Activated CD8-positive, alpha-beta memory T cell treated with anti-CD3 and anti-CD28 coated beads for 1 hour (primary cell): ENCODE measurements at places on chromosomes 3 and 15.

DNA sequence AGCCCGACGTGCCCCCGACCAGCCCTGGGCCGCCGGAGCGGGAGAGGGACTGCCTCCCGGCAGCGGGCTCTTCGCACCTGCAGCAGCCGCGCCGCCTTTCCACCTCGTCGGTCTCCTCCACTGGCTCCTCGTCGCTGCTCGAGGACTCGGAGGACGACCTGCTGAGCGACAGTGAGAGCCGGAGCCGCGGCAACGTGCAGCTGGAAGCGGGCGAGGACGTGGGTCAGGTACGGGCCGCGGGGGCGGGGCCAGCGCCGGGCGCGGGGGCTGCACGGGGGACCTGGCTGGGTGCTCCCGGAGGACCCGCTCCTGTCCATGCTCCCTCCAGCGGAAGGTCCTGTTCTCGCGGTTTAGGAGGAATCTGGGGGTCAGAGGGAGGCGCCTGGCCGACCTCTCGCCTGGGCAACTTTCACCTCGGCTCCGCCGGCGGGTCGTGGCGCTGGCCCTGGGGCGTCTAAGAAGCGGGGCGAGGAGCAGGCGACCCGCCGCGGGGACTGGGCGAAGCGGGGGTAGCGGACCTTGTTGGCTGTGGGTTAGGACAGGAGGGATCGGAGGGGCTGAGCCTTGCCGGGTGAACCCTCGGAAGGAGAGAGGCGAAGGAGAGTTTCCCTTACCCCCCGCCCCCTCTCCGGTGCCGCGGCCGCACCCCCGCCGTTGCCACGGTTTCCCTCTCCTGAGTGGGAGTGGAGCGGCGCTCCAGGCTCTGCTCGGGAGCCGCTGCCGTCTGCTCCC, 682 bp downstream of the ITPKA start:
- DNase-seq: no peak

DNA sequence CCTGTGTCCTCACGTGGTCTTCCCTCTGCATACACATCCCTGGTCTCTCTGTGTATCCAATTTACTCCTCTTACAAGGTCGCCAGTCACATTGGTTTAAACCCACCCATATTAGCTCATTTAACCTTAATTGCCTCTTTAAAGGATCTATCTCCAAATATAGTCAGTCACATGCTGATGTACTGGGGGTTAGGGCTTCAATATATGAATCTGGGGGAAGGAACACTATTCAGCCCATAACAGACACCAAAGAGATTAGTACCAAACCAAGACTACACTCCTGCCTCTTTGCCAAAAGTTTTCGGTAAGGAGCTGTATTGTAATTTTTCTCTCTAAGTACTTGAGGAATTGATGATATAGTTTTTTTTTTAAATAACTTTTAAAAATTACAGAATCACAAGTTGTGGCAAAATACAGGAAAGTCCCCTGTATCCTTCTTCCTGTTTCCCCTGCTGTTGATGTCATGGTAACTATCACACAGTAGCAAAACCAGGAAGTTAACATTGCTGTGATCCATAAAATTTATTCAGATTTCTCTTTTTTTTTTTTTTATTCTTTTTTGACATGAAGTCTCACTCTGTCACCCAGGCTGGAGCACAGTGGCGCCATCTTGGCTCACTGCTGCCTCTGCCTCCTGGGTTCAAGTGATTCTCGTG, 67.8 kb downstream of the SLCO3A1 start:
- DNase-seq: no peak

DNA sequence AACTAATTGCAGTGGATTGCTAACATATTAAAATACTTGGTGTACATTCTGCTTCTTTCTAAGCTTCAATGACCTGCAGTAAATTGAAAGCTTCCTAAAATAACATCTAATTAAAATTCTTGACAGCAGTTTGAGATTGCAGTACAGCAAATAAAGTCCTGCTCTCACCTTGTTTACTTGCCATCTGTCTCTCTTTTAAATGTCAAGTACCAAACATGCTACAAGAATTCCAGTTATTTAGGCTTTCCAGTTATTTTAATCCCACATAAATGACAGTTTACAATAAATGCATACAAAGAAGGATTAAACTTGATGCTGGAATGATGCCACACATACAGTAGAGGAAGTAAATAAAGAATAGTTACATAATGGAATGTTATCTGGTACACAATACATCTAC, 33.2 kb downstream of the CBLB start:
- no peak for DNase-seq

GRCh38 chr3:188082450-188082849, 71.5 kb upstream of the LPP start:
- no peak for DNase-seq

GRCh38 chr3:65484964-65485363, 553.8 kb downstream of the MAGI1 start:
- DNase-seq: no peak

- DNase-seq: no peak
Observed at GRCh38 chr3:189739378-189739777, 108.2 kb downstream of the TP63 start.

- DNase-seq: no peak
Observed at GRCh38 chr3:197015790-197016736, 13.6 kb downstream of the MELTF start.

DNA sequence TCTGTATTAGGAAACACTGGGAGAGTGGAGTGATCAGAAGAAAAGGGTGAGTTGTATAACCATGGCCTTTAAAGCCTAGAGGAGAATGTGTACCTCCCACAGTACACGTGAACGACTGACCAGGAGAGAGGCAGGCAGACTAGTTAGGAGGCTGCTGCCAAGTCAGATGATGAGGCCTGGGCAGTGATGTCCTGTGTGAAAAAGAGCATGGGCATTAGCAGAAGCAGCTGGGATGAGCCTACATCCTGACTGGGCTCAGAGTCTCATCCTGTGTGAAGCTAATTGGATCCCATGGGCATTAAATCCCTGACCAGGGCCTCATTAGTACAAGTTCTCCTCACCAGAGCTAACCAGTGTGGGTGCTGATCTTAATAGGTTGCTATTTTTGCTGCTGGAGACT, 89.1 kb upstream of the SLC2A2 start:
- DNase-seq: no peak

- no peak for DNase-seq
Observed at GRCh38 chr15:56660943-56661342, 72.4 kb downstream of the ZNF280D start.

- no peak for DNase-seq
Observed at GRCh38 chr3:99872923-99873254, 55.2 kb downstream of the CMSS1 start.

GRCh38 chr3:46926039-46926438, 48.5 kb downstream of the PTH1R start:
- DNase-seq: no peak

DNA sequence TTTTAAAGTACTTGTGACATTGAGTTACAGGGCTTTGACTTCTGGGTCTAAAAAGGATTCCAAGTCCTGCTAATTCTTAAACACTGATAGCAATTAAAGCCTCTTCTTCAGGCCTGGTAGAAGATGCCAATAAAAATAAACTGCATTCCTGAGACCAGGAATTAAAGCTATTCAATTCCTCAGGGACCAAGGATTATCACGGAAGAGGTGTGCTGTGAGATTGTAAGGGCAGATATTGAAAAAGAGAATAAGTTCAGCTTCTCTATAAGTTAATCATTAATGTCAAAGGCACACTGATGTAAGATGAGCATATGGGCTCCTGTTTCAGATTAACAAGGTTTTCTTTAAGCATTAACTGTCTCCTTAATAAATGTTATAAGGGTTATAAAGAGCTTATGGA, 611.3 kb downstream of the SI start:
- DNase-seq: no peak

- DNase-seq: no peak
Observed at GRCh38 chr3:36433511-36433910, 53.2 kb downstream of the STAC start.

GRCh38 chr3:184596886-184597575, 35.4 kb downstream of the EPHB3 start:
- DNase-seq: no peak

DNA sequence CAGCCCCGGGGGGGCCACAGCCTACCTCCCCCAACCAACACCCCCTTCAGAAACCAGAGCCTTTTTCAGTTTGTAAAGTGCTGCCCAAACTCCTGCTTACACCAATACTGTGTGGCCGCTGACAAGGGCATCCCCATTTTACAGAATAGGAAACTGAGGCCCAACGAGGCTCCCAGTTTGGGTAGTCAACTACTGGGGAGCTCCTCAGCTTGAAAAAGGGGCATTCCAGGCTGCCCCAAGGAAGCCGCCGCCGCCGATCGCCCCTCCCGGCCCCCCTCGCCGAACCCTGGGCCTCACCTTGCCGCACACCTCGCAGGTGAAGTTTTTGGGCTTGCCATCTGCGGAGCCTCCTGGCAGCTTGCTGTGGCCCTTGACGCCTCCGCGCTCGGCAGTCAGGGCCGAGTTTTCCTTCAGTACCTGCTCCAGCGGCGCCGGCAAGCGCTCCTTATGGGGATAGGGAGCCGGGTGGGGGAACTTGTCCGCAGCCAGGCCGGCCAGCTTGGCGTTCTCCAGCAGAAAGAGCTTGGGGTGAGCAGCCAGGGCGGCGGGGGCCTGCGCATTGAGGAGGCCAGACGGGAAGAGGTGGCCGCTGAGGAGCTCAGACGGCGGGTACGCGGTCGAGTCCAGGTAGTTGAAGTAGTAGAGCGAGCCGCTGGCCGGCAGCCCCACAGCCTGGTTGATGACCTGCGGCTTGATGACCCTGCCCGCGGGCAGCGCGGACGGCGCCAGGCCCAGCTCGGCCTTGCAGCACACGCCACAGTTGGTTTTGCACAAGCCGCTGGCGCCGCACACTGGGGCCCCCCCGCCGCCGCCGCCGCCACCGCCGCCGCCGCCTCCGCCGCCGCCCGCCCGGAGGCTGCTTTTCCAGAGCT, 1.4 kb downstream of the FEZF2 start:
- no peak for DNase-seq

DNA sequence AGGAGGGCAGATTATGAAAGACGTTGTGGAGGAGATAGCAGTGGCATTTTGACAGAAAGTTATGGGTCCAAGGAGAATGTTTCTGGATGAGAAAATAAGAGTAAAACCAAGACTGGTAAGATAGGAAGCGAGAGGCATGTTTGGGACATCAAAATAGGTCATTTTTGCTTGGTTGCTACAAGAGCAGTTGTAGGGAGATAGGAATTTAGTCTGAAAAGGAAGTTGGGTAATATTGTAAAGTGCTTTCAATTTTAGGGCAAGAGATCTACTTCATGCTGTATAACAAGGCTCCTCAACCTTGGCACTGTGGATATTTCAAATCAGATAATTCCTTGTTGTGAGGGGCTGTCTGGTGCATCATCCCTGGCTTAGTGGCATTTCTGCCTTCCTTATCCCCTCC, 118.0 kb upstream of the DPH6 start:
- DNase-seq: no peak

- DNase-seq: no peak
Observed at GRCh38 chr3:71311661-71312046, 271.9 kb downstream of the FOXP1 start.

GRCh38 chr15:55846116-55846707, 103.3 kb upstream of the PRTG start:
- no peak for DNase-seq

- no peak for DNase-seq
Observed at GRCh38 chr3:72186400-72186855, 401.5 kb upstream of the PROK2 start.

GRCh38 chr15:53359038-53359437, 400.4 kb downstream of the WDR72 start:
- no peak for DNase-seq

- no peak for DNase-seq
Observed at GRCh38 chr15:64950888-64951287, 38.8 kb downstream of the SPG21 start.

DNA sequence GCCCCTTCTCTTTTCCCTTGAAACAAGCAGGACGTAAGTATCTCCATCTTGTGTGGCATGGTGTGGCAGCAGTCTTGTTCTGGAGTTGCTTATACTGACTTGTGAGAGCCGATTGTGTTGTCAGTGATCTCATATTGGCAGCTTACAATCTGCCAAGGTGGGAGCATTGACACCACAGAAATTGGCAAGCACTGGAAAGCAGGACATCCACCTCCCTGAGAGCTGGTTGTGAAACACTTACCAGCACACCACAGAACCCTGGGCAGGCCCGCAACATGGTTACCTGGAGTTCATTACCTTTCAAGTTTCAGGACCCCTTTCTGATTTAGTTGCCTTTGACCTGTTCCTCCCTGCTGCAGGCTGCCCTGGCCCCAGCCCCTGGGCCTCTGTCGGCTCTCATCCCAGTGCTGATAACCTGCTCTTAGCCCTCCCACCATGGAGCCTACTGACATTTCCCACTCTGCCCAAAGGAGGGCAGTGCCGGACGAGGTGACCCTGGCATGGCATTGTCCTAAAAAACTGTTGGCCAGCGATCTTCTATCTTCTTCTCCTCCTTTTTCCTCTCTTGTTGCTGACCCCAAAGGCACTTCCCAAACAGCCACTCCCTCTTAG, 10.6 kb upstream of the ATP2B2 start:
- DNase-seq: no peak

GRCh38 chr3:150180334-150180733, 209.6 kb upstream of the PFN2 start:
- DNase-seq: no peak

DNA sequence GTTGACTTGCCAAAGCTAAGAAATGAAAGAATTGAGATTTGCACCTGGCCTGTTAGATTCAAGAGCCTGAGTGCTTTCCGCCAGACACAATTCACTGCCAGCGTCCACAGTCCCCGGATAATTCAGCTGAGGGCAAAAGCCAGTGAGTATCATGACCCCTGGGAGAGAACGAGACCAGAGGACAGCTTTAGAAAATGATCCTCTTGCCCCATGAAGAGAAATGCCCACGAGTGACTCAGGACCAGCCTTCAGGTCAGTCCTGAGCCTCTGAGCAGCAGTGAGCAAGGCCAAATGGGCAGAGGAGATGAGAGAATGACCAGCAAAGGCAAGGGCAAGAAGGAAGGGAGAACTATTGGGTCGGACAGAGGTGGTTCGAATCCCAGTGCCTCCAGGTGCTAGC, 273.5 kb downstream of the FAM43A start:
- DNase-seq: no peak

- DNase-seq: no peak
Observed at GRCh38 chr3:142523921-142524566, 54.5 kb downstream of the ATR start.

- no peak for DNase-seq
Observed at GRCh38 chr15:98889930-98890695, 117.5 kb downstream of the PGPEP1L start.

DNA sequence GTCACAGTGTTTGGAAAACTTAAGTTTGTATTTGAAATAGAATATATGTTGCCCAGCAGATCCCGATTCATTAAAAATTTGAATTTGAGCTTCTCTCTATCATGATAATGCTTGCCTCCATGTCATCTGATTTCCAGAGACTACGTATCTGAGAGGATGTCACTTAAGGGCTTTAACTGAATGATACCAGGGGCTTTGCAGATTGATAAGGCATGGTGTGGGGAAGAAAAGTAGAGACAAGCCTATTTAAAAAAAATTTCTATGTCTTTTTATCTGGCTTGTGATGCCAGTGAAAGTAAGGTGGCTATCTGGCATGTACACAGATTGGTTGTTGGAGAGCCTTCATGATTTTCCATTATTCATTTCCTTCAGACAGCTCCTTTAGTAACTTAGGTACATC, 72.7 kb downstream of the UBE2E2 start:
- no peak for DNase-seq
